A549 treated with RU486 at 1 μM for 4 hours (cell line): ENCODE measurements at places on chromosomes 3 and 15. TPM values are rescaled to one million over a fixed set of nuclear protein-coding genes. Genes with fewer than 3 reads are reported as not detected.

The CYP8B1 gene
- total RNA-seq: not detected in 5 replicates

The GOLGA8G gene
- total RNA-seq: not detected in 5 replicates

The ALG1L2 gene
- not detected in 5 replicates for total RNA-seq

The FGD5 gene
- total RNA-seq: 0.05 to 0.16 TPM in 2 of 5 replicates, not detected in the others

The PTPRG gene
- 2.1 to 2.8 TPM (median 2.5 TPM) in 5 replicates for total RNA-seq

The UROC1 gene
- total RNA-seq: not detected in 5 replicates

The DNAH12 gene
- 0.02 to 0.13 TPM (median 0.04 TPM) in 3 of 5 replicates, not detected in the others for total RNA-seq

The TRH gene
- not detected in 5 replicates for total RNA-seq

The CNTN6 gene
- total RNA-seq: not detected in 5 replicates

The MUC20 gene
- 0.51 to 1.1 TPM (median 0.80 TPM) in 5 replicates for total RNA-seq
